ENCODE measurements at places on chromosomes 4 and X. TPM values are rescaled to one million over a fixed set of nuclear protein-coding genes. Genes with fewer than 3 reads are reported as not detected.

TMSB15A gene
- 3.6 TPM for total RNA-seq

NAP1L2 gene
- total RNA-seq = 6.1 TPM

VCX2 gene
- total RNA-seq = not detected

ODAM gene
- total RNA-seq = 5.8 TPM

CT47B1 gene
- not detected for total RNA-seq

GALNT7 gene
- total RNA-seq = 16.2 TPM

AIFM1 gene
- total RNA-seq = 19.8 TPM

POU3F4 gene
- total RNA-seq = 0.28 TPM

RAB39B gene
- total RNA-seq = 0.66 TPM

DCAF12L2 gene
- 1.3 TPM for total RNA-seq

CT45A1 gene
- total RNA-seq = not detected

CTAG2 gene
- total RNA-seq = not detected

IL2 gene
- total RNA-seq = not detected
